ENCODE measurements at places on chromosomes 1 and 21. TPM values are rescaled to one million over a fixed set of nuclear protein-coding genes. Genes with fewer than 3 reads are reported as not detected.
A peak's percentile ranks its signal among the peaks of the same experiment; 100 is the strongest.

DNA sequence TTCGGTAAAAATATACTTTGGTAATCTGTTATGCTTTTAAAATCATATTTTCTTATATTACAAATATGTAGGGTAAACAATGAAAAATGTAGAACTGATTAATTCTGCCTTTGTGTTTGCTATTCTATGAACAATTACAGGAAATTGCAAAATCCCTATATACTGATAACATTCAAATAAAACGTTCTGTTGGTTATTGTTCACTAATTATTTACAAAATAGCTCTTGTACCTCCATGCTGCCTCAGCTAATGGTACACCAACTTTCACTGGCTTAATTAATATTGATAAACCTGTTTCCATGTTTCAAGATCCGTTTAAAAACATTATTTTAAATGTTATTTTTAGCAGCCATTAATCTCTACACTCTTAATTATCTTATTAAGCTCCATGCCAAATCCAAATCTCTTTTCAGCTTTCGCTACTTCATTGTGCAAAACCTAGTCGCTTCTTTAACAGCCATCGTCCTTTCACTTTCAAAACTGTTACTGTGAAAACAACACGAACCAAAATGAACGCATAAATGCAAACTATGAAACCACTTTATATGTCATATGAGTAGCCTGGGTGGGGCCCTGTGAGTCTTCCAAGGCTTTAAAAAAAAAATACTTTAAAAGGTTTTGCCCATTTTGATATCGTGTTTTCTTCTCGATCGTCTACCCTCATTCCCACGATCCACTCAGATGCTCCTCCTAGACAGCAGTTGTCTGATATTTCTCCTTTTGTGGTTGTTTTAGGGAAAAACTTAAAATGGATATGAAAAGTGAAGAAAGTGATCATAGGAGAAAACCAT is 807.1 kb downstream of the USP25 start:
- no peak for DNase-seq

DNA sequence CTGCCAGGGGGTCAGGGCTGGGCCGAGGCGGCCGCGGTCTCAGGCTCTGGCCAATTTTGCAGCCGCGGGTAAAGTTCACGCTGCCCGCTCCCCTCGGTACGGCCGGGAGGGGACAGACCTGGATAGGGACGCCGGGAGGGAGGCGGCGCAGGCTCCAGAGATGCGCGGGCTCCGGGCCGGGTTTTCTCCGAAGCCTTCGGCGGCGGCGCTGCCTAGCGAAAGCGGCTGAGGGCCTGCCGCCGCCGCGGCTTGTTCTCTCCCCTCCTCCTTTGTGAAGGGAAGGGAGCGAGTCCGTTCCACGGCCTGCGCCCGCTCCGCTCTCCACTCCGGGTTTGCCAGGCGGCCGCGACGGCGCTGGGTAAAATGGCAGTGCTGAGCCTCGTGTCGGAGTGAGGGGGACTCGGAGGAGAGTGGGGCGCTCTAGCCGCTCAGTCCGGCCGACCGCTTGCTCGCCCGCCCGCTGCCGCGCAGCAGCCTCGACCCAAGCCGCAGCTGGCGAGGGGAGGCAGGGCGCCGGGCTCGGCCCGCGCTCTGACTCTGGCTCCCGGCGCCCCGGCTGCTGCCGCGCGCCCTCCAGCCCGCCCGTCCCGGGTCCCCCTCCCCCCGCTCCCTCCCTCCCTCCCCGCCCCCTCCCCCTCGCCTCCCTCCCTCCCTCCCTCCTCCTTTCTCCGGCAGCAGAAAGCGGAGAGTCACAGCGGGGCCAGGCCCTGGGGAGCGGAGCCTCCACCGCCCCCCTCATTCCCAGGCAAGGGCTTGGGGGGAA is at the start of gene ARID1A:
Gene ARID1A, plus strand, starts transcription at position 660 of the 763 bp plus-strand sequence. CDS start 389 bp downstream, outside the sequence.
- DNase-seq: peak; percentile 96

GRCh38 chr1:182781841-182782586 is 7.6 kb upstream of the NPL start:
- peak; percentile 75 for DNase-seq

GRCh38 chr1:64320922-64321614 is 117.6 kb downstream of the UBE2U start:
- DNase-seq: no peak

GRCh38 chr21:25638660-25639550 is at the start of gene JAM2:
Gene JAM2 (plus strand): TSS chr21:25639258. CDS start chr21:25639822, 564 bp downstream.
- DNase-seq: peak; percentile 48

- no peak for DNase-seq
Measured at GRCh38 chr1:100530880-100531487, 7.0 kb upstream of the GPR88 start.

DNA sequence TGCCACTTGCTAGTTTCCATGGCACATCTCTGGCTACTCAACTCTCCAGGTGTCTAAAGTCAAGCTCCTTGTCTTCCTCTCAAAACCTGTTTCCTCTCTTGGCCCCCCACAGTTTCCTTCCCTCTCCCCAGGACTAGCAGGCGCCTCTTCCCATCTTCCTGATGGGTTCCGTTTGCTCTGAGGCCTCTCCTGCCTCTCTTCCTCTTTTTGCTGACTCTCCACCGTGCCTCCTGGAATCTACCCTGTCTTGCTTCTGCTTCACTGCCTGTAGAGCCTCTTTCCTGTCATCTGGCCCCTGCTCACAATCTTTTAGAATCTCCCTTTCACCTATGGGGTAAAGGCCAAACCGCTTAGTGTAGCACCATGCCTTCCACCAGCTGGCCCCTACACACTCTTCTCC is 21.8 kb upstream of the LHX4 start:
- DNase-seq: no peak

DNA sequence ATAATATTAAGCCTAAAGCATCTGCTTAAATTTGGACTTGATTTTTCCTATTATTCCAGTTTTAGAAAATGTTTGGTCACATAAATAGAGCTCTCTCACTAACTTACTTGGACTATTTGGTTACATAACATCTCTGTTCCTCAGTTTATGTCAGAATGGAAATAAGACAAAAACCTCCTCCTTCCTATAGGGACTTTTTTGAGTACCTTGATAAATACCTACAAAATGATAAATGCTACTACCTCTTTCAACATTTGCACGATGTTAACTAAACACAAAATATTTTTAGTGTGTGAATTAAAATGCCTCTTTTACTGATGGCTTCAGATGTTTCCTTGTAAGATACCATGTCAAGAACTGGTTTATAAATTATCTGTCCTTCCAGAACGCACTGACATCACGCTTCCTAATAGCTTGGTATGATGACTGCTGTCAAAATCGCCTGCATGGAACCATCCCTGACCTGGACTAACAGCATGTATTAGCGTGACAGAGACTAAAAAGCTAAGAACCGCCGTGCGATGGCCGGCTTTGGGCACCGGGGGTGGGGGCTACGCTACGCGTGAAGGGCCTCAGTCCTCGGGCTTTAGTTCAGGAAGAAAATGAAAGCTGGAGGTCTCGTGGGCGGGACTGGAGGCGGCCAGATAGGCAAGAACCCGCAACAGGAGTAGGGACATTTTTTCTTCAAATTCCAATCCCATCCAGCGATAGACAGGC is 133.2 kb upstream of the BARHL2 start:
- DNase-seq: no peak

DNA sequence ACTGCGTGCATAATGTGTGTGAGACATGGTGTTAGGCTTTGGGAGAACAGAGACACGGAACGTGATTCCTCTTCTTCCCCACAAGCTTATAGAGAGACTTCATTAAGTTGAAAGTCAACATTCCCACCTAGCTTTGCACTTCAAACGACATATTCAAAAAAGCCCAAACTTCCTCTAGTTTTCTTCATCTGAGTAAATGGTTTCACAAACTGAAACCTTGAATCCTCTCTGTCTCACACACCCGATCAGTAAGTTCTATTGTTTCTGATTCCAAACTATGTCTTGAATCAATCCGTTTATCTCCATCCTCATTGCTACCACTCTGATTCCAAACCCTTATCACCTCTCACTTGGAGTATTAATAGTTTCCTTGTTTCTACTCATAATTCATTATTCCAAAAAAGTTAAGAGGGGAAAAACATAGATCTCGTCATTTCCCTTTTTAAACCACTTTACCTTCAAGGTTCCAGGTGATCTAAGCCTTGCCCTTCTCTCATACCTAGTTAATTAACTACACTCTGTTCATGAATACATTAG is 1.6 kb upstream of the METTL18 start:
- no peak for DNase-seq

DNA sequence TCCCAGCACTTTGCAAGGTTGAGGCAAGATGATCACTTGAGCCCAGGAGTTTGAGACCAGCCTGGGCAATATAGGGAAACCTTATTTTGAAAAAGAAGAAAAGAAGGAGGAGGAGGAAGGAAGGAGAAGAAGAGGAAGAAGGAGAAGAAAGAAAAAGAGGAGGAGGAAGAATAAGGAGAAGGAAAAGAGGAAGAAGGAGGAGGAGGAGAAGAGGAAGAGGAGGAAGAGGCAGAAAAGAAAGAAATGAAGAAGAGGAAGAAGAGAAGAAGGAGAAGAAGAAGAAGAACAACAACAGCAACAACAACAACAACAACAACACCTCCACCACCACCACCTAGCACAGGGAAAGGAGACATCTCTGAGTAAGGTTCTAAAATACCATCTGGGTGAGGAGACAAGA is 10.6 kb downstream of the SELENBP1 start:
- no peak for DNase-seq

- DNase-seq: peak; percentile 69
Measured at GRCh38 chr1:3453203-3453761, 1.2 kb upstream of the ARHGEF16 start.

GRCh38 chr1:115544131-115544530 is 97.6 kb upstream of the VANGL1 start:
- no peak for DNase-seq

DNA sequence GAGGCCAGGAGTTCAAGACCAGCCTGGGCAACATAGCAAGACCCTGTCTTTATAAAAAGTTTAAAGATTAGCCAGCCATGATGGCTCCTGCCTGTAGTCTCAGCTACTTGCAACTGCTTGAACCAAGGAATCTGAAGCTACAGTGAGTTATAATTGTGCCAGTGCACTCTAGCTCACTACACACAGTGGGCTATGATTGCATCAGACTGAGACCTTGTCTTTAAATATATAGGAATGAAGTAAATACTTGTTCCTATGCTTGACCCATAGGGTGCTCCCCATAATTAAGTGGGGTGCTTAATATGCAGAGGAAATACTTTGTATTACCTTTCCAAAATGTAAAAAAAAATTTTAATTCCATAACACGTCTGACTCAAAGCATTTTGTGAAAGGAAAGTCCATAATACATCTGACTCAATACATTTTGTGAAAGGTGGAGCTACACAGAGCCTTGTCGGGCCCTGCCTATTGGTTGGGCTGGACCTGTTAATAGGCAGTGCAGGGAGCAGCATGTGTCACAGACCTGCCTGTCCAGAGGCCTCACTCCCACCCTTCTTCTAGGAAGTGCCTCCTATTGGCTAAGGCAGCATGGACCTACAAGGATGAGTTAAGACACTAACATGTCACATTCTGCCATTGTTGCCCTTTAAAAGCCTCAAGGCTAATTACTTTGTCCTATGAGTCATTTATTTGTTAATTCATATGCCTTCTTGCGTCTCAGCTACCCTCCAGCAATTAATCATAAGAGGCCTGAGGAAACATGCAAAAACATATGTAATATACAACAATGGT is 33.6 kb downstream of the CD58 start:
- no peak for DNase-seq

- peak; percentile 37 for DNase-seq
Measured at GRCh38 chr21:44930543-44930981, 9.3 kb upstream of the SLX9 start.

- DNase-seq: no peak
Measured at GRCh38 chr1:45753248-45754037, 3.0 kb upstream of the IPP start.

- no peak for DNase-seq
Measured at GRCh38 chr1:236167154-236167553, 24.8 kb downstream of the GPR137B start.

GRCh38 chr1:3553940-3554223 is 57.4 kb downstream of the MEGF6 start:
- DNase-seq: no peak

GRCh38 chr1:157117527-157118057 is 18.0 kb upstream of the ETV3L start:
- DNase-seq: no peak

GRCh38 chr1:11610629-11611180 is 43.5 kb downstream of the FBXO2 start:
- DNase-seq: no peak

GRCh38 chr1:55867304-55867843 is 652.2 kb upstream of the USP24 start:
- no peak for DNase-seq

DNA sequence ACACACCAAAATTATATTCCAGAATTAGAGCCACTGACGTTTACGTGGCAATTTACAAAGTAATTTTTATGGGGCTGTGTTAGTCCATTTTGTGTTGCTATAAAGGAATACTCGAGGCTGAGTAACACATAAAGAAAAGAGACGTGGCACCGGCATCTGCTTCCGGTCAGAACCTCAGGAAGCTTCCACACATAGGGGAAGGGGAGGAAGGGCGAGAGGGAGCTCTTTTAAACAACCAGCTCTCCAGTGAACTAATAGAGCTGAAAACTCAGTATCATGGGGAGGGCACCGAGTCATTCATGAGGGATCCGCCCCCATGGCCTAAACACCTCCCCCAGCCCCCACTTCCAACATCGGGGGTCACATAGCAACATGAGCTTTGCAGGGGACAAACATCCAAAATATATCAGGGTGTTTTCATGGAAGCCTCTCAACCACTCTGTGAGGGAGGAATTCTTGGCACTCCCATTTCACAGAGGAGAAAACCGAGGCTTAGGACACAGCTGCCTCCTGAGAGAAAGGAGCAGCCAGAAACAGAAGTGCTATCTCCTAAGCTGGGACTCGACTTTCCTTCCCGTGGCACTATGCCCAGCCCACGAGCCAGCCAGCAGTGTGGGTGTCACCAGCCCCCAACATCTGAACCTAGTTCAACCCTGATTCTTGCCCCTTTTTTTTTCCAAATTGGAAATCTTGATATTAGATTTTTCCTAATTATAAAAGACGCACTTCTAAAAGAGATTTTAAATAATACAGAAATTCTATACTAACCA is 29.2 kb downstream of the MIS18A start:
- DNase-seq: no peak

OVAAL gene
- 5.3 TPM for total RNA-seq

CITED4 gene
- total RNA-seq: 24.4 TPM

TAS1R3 gene
- 0.93 TPM for total RNA-seq

APOBEC4 gene
- 0.11 TPM for total RNA-seq

CD52 gene
- 2.4 TPM for total RNA-seq

PRDM16 gene
- 16.6 TPM for total RNA-seq

WDR64 gene
- not detected for total RNA-seq

MARK1 gene
- 14.9 TPM for total RNA-seq

DRAXIN gene
- total RNA-seq: 0.05 TPM

S100A6 gene
- total RNA-seq: 336 TPM

C1orf185 gene
- not detected for total RNA-seq

SWT1 gene
- 7.4 TPM for total RNA-seq

HYI gene
- 22.8 TPM for total RNA-seq

C1orf116 gene
- 0.74 TPM for total RNA-seq

CCNL2 gene
- total RNA-seq: 46.1 TPM

All from left ventricle myocardium inferior (tissue), 1 donor.